ENCODE measurements at places on chromosomes 12 and 14.

- no peak for DNase-seq
Measured at GRCh38 chr12:58314610-58315009, 373.2 kb downstream of the ATP23 start.

DNA sequence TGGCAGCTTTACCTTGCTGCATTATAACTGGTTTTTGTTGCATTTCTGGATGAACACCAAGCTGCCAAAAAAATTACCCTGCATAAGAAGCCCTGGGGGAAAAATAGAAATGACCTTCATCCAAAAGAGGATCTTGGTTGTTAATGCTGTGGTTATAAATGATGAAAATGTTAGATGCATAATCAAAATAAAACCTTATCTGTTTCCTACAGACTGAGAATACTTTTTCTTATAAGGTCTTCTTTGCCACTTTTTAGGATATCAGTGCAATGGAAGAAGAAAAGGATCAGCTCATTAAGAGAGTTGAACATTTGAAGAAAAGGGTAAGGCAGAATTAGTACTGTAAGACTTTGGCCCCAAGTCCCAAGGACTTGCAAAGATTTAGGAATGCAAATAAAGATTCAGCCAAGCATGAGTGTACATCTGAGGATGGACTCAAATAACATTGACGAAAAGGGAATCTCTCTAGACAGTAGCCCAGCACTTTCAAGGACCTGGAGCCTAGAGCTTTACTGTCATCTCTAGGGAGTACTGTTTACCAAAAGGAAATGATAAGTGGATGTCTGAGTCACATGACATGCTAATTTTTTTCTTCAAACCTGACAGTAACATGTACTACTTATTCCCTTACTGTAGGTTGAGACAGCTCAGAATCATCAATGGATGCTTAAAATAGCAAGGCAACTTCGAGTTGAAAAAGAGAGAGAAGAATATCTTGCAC, 10.7 kb downstream of the IFT81 start:
- DNase-seq = no peak

GRCh38 chr12:116384691-116385485, 107.4 kb upstream of the MED13L start:
- no peak for DNase-seq

GRCh38 chr14:92800012-92800411, 5.9 kb downstream of the GOLGA5 start:
- no peak for DNase-seq

DNA sequence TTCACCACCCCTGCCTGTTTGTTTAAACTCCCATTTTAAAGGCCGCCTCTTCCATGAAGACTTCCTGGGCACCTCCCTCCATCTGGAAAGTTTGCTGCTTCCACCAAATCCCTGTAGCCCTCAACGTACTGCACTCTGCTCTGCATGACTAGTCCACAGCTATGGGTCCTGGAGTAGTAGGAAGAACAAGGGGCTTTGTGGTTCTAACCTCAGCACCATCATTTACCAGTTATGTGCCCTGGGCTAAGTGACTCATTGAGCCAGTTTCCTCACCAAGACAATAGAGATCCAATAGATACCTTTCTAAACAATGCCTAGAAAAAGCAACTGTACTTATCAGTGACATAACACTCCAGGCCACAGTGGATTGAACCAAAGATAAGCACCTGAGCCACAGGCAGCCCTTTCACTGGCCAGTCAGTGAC, 8.5 kb upstream of the LTBP2 start:
- no peak for DNase-seq

Measured in NCI-H1694 (cell line).